ENCODE measurements at places on chromosomes 7 and 10.

- no peak for DNase-seq
Measured at GRCh38 chr7:75875113-75876080, 3.4 kb upstream of the RHBDD2 start.

DNA sequence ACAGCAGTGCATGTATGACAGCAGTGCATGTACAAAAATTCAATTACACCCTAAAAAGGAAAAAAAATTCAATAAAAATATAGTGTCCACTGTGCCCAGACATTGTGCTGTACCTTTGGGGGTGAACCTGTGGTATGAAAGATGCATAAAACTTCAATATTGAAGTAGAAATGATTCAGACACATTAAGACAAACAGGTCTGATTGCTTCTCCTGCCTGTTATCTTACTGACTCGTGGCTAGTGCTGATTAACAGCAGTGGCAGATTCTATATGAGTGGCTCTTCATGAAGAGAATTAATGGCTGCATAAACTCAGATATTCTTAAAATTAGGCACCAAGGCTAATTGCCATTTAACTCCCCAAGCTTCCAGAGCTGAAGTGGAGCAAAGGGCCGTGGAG lies 37.9 kb downstream of the GATA3 start:
- DNase-seq: no peak

DNA sequence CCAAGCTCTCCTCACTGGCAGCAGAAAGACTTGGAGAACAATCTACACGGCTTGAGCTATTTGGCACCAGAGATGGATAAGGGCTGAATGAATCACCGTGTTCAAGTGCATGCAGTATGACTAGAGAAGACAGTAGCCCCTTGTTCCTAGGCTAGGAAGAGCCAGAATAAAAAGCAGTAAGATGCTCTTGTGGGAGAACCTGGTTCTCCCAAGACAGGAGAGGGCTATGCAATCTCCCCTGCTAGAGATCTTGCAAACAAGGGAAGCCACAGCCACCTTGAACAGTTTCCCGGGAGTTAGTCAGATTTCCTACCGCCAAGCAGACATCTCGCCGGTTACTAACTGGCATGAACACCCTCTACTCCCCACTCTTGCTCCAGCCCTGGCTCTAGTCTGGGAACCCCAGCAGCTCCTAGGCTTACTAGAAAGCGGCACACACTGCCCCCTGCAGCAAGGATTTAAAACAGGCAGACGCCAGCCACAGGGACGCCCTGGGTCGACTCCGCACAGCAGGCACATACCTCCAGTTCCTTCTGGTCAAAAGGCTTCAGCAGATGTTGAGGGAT lies 107.3 kb downstream of the SMURF1 start:
- no peak for DNase-seq

DNA sequence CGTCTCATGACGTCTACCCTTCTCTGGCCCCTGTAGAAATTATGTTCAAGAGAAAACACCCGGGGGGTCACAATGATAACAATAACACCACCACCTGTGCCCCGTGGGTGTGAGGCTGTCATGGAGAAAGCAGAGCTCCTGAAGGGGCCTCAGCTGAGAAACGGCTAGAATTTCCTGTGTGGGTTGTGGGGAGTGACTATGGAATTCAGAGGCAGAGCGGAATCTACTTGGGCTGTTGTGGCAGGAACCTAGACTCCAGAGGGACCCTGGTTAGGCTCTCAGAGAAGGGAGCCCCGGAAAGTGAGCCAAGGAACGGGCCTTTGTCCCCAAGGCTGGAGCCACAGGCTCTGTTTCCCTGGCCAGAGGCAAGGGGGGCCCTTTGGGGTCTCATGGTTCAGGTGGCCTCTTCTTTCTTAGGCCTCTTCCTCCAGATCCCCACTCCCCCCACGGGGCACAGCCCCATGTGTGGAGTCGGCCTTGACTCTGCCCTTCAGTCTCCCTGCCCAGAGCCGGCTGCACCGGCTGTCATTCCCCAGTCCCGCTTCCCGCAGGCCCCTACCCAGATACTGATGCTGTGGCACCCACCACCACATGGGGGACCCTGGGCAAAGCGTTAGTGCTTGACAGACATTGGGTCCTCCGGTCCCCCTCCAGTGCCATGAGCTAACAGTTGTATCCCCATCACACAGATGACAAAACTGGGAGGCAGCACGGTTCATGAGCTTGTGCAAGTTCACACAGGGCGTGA lies 6.5 kb upstream of the GIMAP8 start:
- no peak for DNase-seq

DNA sequence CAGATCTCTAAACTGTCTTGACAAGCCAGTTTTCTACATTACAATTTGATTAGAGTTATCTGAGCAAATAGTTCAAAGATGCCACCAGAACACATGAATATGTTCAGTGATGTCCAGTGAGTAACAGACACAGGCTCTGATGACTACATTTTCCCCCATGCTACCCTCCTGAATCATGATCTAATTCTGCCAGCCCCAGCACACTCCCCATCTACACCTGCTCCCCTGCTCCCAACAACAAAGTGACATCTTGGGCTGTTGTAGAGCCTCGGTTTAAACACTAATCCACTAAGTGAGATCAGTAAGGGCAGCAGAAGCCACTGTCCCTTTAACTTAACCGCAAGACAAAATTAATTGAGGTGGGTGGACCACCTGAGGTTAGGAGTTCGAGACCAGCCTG lies 104.6 kb downstream of the PROSER2 start:
- no peak for DNase-seq

DNA sequence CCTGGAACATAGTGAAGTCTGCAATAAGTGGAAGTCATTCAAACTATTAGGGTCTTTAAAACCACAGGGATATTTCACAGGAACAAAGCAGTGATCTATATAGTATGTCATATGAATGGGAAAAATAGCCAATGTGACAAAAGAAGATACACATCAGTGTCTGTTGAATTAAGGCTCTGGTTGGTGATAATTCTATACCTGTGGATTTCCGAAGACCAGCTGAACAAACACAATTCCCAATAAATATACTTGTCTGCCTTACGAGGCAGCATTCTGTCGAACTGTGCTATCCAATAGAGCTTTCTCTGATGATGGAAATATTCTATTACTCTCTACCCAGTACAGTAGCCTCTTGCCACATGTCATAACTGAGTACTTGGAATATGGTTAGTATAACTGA lies 55.9 kb upstream of the CAV2 start:
- no peak for DNase-seq

DNA sequence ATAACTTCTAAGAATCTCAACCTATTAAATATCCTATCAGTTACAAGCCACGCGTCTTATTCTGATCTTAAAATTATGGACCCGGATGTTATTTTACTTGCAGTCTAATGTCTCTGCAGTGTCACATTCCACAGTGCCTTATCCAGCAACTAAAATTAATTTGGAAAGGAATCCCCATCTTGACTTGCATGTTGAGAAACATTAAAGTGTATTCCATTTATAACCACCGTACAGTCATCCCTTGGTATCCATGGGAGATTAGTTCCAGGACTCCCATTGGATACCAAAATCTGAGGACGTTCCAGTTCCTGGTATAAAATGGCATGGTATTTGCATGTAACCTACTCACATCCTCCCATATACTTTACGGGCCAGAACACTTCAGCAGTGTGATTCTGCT lies 194.7 kb downstream of the ARHGAP21 start:
- DNase-seq: no peak

- DNase-seq: no peak
Measured at GRCh38 chr7:52726986-52727385, 308.4 kb upstream of the POM121L12 start.

- DNase-seq: no peak
Measured at GRCh38 chr7:139360948-139361307, 1.2 kb downstream of the LUC7L2 start.

DNA sequence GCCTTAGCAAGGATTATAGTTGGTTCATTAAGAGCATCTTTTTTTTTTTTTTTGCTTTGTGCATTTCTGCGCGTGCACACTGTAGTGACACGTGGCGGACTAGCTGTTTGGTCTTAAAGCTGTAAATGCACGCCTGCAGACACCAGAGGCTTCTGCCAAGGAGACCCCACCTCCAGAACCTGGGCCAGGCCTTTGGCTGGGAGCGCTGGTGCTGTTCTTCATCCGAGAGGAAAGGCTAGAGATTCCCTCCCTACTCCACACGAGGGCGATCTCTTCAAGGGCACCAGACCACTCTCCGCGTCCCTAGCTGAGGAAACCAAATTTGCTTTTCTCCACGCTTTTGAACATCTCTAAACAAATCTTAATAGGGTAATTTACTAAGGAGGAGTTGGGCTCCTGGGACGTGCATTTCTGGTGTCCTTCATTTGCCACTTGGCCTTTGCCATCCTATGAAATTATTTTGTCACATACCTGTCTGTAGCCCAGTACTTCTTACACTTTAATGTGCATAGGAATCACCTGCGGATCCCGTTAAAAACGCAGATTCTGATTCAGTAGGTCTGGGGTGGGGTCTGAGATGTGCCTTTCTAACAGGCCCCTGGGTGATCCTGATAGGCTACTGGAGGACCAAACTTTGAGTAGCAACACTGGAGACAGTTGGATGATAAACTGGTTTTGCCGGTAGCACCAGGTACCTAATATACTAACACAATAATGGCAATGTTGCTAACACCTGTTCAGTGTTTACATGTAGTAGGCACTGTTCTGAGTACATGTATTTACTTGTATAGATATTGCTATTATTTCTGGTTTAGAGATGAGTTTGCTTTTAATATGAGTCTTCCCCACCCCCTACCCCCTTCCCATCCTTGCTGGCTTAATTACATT lies 1.3 kb upstream of the SLC26A5 start:
- peak; percentile 76 for DNase-seq

- DNase-seq: no peak
Measured at GRCh38 chr7:3436746-3437145, 135.7 kb downstream of the SDK1 start.

DNA sequence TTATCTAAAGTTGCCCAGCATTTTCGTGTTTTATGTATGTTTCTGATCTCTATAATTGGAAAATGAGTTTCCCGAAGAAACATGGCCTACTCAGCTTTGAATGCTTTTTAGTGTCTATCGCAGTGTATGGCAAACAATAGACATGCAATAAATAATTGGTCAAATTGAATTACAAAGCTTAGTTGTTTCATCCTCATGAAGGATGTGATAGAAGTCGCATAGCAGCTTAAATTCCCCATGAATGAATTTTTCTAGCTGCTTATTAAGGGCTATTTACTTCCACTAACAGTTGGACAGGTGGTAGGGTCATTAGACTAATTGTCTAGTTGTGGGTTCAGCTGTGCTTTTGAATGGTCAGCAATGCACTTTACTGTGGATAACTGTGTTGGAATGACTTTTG lies 467.3 kb upstream of the MBL2 start:
- no peak for DNase-seq

DNA sequence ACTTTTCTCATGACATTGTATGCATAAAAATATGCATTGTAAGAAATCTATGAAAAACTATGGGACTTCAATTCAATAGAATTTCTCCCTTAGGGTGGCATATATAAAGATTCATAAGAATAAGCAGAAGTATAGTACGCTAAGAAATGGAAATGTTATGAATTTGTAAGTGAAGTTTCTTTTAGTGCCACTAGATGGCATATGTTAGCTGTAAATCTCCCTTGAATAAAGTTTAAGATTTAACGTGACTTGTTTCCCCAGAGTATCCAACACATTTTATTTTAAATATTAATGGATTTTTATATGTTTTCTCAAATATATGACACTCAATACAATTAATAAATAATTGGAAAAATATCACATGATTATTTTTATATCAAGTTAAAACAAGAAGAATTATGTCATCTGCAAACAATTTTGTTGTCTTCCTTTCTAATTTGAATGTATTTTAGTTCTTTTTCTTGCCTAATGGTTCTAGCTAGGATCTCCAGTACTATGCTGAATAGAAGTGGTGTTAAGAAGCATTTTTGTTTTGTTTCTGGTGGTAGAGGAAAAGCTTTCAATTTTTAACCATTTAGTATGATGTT lies 287.2 kb downstream of the HGF start:
- DNase-seq: no peak

DNA sequence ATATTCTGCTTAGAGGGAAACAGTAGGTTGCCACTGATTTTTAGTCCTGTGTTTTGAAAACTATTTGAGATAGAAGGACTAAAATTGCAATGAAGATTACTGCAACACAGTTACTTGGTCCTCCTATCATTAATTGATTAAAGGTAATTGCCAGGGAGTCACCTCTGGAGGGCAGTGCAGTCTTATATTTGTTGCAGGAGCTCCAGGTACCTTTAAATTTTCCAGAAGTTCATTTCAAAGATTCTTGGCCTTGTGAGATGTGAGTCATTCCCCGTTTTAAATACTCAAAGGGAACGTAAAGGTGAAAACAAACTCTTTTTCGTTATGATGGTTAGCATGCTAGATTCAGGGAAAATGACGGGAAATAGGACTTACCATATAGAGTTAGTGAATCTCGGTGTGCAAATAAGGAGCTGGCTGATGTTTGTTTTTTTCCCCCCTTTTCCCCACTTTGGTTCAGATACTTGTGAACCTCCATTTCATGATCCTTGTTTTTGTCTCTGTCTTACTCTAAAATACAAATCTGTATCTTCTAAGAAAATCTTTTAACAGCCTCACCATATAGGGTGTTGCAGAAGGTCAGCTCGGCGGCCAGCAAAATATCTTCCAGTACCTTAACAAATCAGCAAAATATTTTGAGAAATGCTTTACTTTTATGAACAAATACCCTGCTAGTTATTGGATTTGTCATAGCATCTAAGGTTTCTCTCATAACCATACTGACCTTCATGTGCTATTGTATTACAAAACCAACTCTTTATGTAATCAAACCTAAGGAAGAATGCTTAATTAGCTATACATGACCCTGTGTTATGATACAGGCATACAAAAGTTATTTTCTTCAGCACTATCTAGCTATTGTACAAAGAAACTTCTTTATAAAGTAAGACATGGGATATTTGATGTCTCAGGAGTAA lies 143.0 kb upstream of the HDAC9 start:
- no peak for DNase-seq

GRCh38 chr7:54841772-54842697 lies 83.0 kb upstream of the SEC61G start:
- DNase-seq: no peak

- no peak for DNase-seq
Measured at GRCh38 chr7:28258240-28258639, 77.6 kb upstream of the JAZF1 start.

GRCh38 chr7:110283056-110283455 lies 807.9 kb upstream of the LRRN3 start:
- DNase-seq: no peak

- no peak for DNase-seq
Measured at GRCh38 chr10:21754410-21755011, 220.5 kb downstream of the MLLT10 start.

DNA sequence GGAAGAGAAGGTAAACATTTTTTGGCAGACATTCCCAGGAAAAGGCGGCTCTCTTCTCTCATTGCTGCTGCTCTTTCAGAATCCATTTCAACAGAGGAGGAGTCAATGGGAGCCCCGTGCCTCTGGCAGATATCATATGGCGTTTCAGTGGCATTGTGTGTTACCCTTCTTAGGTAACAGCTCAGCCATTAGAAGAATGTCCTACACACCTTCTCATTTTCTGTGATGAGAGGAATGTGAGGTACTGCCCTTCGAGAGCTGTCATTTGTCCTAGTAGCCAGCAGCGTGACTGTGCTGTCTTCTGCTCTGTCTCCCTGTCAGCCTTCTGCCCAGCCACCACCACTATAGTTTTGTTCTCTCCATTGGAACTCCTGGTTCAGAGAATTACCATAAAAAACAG lies 102.4 kb downstream of the EGFR start:
- no peak for DNase-seq

- DNase-seq: no peak
Measured at GRCh38 chr7:129356176-129356575, 78.1 kb upstream of the STRIP2 start.
